Germinal center (tissue), 1 donor: ENCODE measurements at places on chromosomes 7 and 10.

GRCh38 chr7:104951546-104951945 is 62.5 kb upstream of the KMT2E start:
- DNase-seq, result no peak

DNA sequence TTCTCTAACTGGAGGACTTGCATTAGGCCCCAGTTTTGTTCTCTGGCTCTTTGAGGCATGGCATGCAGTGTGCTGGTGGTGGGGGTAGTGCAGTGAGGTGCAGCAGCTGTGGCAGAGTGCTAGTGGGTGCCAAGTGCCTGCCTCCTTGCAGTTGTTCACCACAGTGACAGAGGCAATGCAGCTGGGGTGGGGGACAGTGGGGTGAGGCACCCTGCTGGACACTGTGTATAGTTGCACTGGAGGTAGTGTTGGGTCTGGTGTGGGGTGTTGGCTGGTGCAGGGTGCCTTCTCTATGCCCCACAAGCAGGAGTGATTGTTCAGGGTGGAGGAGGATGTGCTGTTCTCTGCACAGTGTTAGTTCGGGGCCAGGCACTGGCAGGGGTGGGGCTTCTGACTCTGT is 21.7 kb upstream of the KEL start:
- DNase-seq, result no peak

DNA sequence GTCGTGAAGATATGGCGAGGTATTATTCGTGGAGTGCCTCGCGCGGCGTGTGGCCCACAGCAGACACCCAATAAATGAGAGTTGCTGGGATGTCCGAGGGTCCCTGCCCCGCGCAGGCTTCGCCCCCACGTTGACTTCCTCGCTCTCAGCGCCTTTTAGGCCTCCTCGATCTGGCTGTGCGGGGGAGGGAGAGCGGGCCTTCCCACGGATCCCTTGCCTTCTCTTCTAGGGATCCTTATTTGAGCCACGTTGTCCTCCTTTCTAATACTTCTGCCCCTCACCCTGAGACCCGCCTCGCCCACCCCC is 660 bp downstream of the VCL start:
- peak; percentile 17 for DNase-seq

- DNase-seq, result no peak
These were observed 12.9 kb downstream of the PON2 start for GRCh38 chr7:95421847-95422444.

GRCh38 chr7:28533731-28534531 is 121.6 kb downstream of the CREB5 start:
- no peak for DNase-seq

- no peak for DNase-seq
These were observed 6.2 kb upstream of the STARD3NL start for GRCh38 chr7:38171623-38172391.

DNA sequence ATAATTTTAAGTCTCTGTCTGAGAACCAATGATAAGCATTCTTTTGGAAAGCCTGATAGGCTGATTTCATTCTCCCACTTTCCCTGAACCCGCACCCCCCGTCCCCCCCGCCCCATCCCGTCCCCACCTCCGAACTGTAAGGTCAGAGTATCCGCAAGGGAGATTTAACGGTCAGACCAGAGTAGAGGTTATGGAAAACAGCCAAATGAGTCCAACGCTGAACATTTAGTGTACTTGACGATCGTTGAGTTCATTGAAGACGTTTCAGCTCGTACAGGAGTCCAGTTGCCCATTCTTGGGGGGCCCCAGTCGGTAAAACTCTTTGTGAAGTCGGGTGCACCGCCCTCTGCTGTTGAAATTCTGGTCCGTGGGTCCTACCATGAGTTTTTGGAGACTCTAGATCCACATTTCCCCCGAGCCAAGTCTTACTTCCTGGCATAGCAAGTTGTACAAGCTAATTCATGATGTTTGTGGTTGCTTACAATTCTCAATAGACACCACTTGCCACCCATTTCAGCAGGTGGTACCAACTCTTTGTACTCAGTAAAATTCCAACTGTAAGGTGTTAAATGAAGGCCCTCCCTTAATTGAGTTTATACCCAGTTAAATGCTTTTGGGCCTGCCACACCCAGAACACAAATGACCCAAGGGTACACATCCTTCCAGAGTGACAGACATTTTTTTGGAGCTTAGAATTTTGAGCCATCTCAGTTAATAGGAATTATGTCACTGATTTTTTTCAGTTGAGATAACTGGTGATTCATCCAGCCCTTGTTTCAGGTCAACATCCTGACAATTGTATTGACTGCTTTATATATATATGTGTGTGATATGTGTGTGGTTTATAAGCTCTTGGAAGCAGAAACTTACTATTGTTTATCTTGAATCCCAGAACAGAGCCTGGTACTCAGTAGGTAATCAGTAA is 1.2 kb downstream of the MARCHF5 start:
- peak; percentile 65 for DNase-seq

DNA sequence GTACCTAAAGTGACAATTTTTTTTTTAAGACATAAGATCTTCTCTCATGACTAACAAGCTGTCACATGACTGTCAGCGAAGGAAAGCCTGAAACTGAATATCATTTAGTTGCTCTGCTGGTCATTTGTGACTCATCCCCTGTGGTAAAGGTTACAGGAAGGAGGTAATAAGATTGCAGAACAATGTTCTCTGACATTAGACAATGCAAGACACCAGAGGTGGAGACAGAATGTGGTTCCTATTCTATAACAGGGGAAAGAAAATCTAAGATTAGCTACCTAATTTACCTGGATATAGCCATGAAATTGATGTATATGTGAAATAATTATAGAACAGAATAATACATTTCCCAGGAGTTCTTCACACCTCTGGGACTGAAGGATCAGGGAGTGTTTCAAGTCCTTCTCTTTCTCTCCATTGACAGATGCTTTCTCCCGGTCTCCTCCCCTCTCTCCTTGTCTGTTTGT is 47.7 kb downstream of the LRGUK start:
- DNase-seq, result no peak

GRCh38 chr7:94237417-94237816 is 157.3 kb upstream of the COL1A2 start:
- DNase-seq, result no peak

- no peak for DNase-seq
These were observed 109.9 kb downstream of the ZMIZ1 start for GRCh38 chr10:79178614-79179163.

- DNase-seq, result no peak
These were observed 111.5 kb downstream of the LRMDA start for GRCh38 chr10:75542906-75543305.

DNA sequence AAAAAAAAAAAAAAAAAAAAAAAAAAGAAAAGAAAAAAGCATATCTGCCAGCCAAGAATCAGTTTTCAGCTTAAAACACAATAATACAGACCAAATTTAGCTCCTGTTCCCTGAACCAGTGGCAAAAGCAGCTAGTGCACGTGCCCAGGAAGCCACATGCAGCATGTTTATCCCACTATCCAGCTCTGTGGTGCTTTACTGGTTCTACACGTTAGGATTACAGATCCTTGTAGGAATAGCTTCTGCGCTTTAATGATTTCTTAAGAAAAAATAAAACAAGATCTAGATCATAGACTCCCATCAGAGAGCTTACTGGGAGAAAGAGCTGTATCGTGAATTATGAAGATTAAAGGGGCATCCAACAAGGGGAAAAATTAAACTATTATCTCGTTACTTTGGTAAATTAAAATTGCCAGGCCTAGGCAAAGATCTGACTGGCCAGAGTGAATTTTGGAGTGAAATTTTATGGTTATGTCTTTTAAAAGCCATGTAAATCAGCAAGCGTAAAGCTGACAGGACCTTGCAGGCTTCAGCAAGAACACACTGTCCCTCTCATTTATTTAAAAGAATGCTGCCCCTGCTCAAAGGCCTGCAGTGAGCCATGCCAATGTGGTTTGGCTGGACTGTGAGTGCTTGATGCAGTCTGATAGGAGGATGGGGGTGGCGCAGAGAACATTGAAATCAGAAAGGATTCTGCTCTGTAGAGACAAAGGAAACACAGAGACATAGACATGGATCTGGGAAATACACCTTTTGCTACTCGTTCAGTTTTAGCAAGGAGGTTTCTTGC is 177.3 kb upstream of the PHYHIPL start:
- no peak for DNase-seq
